ENCODE measurements at places on chromosomes 7 and 10. TPM values are rescaled to one million over a fixed set of nuclear protein-coding genes. Genes with fewer than 3 reads are reported as not detected.

USP6NL gene
- 8.3 TPM for total RNA-seq

CDK1 gene
- 82.9 TPM for total RNA-seq

CTNNA3 gene
- not detected for total RNA-seq

HSPA12A gene
- 10.3 TPM for total RNA-seq

BMPER gene
- total RNA-seq, result 157 TPM

KAZALD1 gene
- total RNA-seq, result 71.5 TPM

ARL3 gene
- total RNA-seq, result 10.4 TPM

CYP2E1 gene
- 0.82 TPM for total RNA-seq

OR2A12 gene
- total RNA-seq, result not detected

ZNF394 gene
- 31.2 TPM for total RNA-seq

ZNF853 gene
- 1.6 TPM for total RNA-seq
